ENCODE measurements at places on chromosomes 1 and 21. TPM values are rescaled to one million over a fixed set of nuclear protein-coding genes. Genes with fewer than 3 reads are reported as not detected.

GRCh38 chr1:24393892-24394291 lies 19.7 kb downstream of the STPG1 start:
- DNase-seq: no peak

DMRTA2 gene
- total RNA-seq: not detected

GRCh38 chr1:196366817-196367495 lies 241.3 kb downstream of the KCNT2 start:
- no peak for DNase-seq

THEM5 gene
- not detected for total RNA-seq

STIL gene
- 1.5 TPM for total RNA-seq

RPE65 gene
- total RNA-seq: not detected
